ENCODE measurements at places on chromosomes 7 and 10.
A peak's percentile ranks its signal among the peaks of the same experiment; 100 is the strongest.

DNA sequence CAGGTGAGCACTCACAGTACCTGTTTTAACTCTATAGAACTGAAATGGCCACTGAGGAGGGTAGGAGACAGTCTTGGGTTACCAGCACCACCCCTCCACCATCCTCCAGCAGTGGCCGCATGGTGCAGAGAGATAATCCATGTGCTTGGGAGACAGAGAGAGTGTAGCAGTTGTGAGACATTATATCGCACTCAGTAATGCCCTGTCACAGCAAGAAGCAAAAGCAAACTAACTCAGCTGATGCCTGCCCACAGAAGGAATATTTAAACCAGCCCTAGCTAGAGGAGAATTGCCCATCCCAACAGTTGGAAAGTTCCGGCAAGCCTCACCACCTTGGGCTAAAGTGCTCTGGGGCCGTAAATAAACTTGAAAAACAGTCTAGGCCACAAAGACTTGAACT, 58.8 kb upstream of the HBP1 start:
- DNase-seq = no peak

- no peak for DNase-seq
Measured at GRCh38 chr10:89297791-89298190, 4.1 kb upstream of the IFIT2 start.

DNA sequence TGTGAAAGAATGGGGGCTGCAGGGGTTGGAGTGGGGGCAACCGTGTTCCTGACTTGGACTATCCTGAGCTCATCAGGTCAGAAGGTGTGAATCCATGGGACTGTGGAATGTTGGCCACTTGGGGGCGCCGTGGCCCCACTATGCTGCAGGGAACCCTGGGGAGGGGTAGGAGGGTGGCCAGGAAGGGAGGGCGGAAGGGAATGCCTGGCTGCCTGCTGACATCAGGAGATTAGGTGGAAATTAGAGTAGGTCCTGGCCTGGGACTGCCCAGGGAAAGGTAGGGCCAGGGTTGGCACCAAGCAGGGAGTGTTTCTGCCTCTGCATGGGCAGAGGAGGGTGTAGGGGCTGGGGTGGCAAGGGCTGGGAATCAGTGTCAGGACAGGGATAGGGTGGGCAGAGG, 65.8 kb upstream of the PRSS58 start:
- peak; percentile 40 for DNase-seq

DNA sequence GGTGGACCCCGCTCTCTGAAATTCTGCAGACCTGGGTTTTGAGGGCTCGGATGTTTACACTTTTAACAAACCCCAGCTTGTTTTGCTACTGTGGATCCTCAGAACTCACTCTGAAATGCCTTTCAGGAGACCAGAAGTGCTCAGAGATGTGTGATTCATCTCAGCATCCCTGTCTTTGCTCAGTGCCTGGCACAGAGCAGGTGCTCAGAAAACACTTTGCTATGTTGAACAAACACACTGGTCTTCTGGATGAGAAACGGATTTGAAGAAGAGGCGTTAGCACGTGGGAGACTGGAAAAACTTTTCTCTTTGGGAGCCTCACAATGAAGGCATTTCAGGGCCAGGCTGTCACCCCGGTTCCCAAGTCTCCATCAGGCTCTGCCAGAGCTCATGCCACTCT, 53.3 kb downstream of the SH3PXD2A start:
- no peak for DNase-seq

DNA sequence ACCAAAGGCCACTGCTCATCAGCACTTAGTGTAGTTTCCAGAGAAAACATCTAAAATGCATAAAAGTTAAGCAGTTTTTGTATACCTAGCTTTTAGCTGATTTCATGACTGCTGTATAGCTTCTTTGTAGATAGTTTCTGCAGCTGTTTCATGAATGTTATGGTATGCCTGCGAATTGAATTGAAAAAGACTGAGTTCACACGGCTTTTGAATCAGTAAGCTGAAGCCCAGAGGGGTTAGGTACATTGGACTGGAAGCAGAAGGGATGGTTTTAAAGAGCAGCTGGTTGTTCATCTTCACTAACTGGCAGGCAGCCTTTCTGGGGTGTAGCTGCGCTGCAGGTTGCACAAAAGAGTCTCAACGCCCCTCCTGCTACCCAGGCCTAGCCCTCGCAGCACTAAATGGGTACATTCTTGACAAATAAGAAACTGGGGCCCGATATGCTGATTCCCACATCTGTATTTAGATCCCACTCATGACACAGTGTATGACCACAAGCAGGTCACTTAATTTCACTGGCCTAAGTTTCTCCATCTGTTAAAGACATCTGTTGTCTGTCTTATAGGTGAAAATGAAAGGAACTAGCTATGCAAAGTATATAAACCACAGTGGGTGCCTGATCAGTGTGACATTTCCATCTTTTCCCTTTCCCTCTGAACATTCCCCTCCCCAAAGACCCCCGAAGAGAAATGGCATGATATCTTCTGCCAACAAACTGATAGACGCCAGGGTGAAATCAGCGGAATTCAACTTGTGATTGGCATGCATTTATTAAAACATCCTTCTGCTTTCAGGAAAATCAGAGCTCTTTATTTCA, 85.9 kb upstream of the AGBL3 start:
- DNase-seq = no peak

GRCh38 chr7:54483523-54483922, 58.7 kb upstream of the VSTM2A start:
- no peak for DNase-seq

DNA sequence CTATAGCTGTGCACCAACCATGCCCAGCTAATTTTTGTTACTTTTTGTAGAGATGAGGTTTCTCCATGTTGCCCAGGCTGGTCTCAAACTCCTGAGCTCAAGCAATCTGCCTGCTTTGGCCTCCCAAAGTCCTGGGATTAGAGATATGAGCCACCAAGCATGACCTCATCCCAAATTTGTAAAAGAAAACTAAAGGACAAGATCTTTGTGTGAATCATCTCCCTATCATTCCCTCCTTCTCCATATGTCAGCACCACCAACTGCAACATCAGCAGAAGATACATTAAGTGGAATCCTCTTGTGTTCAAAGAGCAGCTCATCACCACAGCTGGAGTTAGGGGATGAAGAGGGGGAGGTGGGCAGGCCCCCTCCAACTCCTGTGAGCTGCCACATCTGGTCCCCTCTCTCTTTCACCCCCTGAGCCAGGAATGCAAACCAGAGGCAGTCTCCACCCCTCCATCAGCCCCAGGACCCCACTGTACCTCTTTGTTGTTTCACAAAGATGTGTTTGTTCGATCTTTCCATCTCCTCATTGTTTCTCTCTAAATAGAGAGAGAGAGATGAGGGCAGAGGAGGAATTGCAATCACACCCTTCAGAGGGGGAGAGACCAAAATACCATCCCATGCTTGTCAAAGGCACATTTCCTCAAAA, 47.3 kb upstream of the PIP4K2A start:
- no peak for DNase-seq

GRCh38 chr7:114928060-114928459, 6.2 kb downstream of the MDFIC start:
- no peak for DNase-seq

DNA sequence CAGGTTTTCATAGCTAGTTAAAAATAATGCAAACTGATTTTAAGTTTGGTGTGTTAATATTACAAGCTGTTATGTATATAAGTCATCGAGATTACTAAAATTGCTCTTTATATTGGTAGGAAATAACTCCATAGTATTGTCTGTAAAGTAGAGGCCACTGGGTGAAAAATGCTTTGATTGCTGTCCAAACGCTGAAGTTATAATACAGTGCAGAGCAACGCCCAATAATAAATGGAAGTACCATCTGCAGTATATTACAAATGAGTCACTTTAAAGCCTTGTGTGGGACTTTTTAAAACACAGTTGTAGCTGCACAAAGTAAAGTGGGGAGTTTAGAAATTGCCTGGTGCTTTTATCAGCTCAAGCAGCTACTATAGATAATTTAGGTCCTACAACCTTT, 196.1 kb downstream of the NXPH1 start:
- no peak for DNase-seq

- DNase-seq = peak; percentile 60
Measured at GRCh38 chr10:93376372-93377293, 105.5 kb downstream of the MYOF start.

DNA sequence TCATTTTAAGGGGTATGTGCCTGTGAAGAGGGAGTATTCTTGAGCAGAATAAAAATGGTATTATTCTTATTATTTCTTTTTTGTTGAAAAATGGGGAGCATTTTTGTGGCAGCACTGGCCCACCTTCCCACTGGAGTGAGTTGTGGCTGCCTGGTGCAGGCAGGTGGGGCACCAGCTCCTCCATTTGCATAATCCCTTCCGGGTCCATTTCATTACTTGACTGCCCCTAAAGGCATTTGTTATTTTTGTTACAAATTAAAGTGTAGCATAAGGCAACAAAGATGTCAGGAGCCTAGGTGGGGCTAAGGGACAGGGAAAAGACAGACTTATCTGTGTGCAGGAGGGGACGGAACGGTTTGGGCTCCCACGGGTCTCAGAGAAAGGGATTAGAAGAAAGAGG, 26.8 kb downstream of the GOLGA7B start:
- DNase-seq = no peak

DNA sequence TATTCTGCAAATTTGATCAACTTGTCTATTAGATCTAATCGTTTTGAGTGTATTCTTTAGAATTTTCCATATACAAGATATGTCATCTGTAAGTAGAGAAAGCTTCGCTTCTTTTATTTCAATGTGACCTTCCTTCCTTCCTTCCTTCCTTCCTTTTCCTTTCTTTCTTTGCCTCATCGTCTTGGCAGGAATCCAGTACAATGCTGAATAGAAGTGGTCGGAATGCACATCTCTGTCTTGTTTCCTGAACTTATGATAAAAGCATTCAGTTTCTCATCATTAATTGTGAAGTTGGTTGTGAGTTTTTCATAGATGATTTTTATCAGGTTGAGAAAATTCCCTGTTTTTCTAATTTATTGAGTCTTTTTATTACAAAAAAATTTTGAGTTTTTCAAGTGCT, 300.7 kb upstream of the ZNF32 start:
- no peak for DNase-seq

- no peak for DNase-seq
Measured at GRCh38 chr7:5636446-5636835, 145.0 kb downstream of the RNF216 start.

DNA sequence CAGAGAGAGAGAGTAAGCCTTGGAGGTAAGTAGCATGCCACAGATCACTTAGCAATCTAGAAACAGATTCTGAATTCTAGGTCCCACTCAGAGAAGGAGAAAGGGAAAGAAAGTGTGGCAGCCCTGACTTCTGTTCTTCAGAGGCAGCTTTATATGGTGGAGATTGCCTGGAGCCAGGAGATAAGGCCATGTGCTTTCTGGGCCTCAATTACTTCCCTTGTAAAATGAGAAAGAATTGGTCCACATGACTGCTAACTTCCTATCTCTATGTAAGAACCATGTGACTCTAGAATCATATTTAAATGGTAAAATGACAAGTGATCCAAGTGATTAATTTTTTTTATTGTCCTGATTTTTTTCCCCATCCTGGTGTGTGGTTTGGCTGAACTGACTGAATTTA, 64.1 kb downstream of the HHEX start:
- no peak for DNase-seq

- DNase-seq = no peak
Measured at GRCh38 chr7:99369767-99370391, 4.7 kb upstream of the ARPC1B start.

DNA sequence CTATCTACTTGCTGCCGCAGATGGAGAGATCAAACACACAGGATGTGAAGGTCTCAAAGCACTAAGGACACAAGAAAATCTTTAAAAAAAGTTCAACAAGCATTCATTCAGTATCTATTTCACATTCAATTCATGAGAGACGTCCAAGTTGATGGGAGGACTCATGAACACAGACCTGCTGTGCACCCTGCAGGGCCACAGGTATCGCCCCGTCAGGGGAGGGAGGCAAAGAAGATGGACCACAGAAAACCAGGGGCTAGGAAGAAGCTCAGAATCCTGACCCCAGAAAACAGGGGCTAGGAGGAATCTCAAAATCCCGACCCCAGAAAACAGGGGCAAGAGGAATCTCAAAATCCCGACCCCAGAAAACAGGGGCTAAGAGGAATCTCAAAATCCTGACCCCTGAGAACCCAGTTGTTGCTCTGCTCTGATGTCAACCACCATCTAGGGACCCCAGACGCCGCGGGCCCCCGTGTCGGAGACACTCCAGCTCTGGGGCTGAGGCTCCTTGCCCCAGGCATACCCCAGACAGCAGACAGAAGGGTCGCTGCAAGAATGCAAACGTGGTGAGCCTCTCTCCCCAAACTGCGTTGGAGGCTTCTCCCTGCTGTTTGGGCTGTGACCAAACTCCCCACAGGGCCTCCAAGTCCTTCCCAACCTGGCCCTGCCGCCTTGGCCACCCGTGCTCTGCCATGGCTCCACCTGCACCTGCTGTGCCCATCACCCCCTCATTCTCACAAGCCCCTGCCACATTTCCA, 197.6 kb downstream of the DIP2C start:
- no peak for DNase-seq

DNA sequence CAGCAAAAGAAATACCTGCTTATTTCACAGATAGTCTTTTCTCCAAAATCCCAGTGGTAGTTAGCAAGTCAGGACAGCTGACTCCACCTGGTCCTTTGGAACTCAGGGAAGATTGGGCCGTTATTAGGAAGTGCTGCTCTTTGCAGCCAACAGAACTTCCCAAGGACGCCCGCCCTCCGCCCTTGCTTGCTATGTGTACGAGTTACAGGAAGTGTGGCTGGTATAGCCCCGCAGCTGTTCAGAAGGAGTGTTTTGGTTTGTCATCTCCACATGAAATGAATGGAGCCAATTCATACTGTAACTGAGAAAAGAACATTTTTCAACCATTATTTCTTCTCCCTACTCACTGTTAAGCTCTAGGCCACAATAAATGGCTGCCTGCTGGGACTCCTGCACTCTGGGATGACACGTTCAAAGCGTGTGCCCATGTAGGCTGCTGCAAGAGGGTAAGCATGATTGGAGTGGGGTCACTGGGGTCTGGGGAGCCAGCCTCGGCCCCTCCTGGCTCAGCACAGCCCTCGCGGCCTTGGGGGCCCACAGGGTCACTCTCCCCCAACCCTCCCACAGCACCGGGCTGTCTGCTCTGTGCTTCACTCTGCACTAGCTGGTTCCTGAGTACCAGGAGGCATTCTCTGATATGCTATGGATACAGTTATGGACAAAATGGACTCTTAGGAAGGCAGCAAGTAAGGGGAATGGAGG, 244.0 kb downstream of the EBF3 start:
- DNase-seq = no peak

DNA sequence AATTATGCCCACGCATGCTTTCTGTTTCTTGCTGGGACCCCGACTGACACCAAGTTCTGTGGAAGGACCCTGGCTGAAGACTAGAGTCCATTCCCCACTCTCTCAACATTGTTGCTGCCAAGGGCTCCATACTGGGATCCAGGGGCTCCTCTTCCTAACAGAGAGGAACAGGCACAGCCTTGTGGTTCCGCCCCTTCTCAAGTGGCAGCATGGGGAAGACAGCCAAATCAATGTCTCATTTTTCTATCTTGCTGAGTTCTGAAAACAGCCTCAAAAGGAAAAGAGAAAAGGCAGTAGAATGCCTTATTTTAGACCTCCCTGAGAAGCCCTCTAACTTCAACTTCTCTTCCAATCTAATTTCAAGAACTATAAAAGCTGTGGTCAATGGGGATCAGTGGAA, 23.7 kb upstream of the LAMB1 start:
- no peak for DNase-seq

Measured in GDM1 (cell line).